ENCODE measurements at places on chromosomes 2 and 18.

DNA sequence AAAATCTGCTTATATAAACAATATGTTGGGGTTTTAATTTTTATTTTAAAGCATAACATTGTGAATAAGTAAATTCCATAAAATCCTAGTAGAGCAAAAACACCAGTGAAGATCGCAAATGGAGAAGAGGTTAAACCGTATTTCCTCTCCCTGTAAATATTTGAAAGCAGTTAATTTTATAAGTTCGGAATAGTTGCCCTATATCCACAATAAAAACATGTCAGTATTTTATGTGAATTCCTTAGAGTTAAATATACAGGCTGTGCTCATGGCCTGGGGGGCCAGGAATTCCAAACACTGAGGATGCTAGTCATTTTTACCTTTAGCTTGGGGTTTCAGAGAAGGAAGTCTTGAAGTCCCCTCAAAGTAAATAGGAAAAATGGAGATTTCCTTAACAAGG, 135.0 kb downstream of the FIGN start:
- DNase-seq = no peak

GRCh38 chr2:64018701-64019082, 536 bp downstream of the VPS54 start:
- no peak for DNase-seq

DNA sequence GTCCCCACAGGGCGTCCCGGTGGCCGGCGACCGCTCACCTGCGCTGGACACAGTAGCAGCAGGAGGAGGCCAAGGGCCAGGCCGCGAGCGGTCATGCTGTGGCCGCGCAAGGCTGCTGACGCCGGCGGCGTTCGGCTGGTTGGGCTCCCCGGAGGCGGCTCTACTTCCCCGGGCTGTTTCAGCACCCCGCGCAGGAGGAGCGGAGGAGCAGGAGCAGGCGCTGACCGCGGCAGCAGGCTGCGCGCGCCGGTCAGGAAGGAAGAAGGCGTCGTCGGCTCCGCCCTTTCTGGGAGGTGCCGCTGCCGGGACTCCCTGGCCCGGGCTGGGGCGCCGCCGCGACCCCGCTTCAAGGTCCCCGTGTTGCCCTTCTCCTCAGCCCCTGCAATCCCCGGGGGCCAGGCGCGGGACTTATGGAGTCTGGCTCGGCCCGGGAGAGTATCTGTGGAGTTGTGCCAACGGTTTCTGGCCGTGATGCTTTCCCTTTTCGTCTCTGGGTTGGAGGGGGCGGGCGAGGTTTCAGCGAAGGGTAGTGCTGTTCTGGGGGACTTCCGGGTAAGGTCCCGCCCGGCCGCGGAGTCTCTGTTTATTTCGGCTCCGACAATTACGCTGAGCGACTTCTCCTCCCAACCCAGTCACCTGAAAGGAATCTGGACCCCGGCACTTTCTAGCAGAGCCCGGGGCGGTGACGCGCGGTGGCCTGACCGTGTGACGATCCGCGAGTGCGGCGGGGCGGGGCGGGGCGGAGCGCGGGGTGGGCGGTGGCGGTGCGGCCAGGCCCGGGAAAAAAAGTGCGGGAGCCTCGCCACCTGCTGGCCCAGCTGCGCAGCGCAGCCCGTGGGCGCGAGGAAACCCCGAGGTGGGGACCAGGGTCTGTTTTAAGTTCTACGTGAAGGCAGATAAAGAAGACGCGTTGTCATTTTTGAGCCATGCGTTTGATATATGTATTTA, at the start of gene NPC1:
NPC1 (minus strand) TSS at position 258 of the 948 bp plus-strand sequence; CDS start at position 95, 163 bp downstream.
- DNase-seq = peak; percentile 80

GRCh38 chr2:163675388-163675787, 60.4 kb downstream of the FIGN start:
- DNase-seq = no peak

DNA sequence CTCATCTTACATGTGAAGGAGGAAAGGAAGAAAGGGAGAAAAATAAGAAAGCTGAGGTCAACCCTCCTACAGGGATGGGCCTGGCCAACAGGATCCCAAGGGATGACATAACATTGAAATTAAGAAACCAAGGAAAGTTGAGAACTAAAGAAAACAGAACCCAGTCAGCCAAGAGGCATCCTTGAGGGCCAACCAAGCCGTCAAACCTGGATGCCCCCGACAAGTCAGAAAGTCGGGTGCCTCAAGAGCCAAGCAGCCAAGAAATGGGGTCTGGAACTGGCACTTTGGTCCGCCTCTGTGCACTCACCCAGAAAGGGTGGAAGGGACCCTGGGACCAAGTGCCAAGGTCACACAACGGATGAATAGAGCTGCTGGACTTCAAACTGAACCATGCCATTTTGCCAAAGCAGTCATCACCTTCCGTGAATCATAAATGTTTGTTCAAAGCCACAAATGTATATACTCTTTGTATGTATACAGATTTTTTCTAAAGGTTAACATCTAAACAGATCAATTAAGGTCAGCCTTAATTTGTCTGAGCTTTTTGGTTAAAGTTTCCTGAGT, 27.0 kb upstream of the PTPN4 start:
- no peak for DNase-seq

GRCh38 chr18:36366994-36367839, 69.7 kb downstream of the FHOD3 start:
- no peak for DNase-seq

DNA sequence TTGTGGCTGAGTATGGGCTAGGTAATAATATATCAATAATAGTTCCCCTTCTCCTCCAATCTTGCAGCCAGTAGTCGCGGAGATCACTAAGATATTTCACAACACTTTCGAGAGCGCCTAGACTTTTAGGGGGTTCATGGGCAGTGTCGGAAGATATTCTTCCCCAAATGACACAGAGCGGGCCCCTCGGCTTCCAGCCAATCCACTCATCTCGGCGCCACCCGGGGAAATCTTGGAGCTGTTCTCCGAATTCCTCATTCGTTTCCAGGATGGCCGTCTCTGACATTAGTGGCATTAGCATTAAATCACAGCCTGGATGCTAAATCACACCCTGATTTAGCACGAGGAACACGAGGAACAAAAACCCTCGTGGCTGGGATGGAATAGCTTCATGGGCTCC, 437.7 kb downstream of the ZNF516 start:
- no peak for DNase-seq

DNA sequence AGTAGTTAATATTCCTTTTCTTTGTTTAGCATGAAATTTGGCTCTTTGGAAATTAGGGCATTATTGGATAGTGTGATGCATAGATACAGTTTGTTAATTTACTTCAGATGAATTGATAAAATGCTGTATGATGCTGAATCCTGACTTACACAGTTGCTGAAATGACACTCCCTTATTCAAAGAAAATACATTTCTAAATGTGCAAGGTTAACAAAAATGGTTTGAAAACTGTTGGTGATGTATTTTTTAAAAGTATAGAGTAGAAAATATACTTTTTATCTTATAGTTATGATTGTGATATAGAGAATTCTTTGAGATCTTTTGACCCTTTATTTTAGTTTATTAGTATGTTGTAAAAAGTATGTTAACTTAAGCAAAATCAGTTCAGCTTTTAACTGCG, 27.8 kb downstream of the VAPA start:
- DNase-seq = no peak

DNA sequence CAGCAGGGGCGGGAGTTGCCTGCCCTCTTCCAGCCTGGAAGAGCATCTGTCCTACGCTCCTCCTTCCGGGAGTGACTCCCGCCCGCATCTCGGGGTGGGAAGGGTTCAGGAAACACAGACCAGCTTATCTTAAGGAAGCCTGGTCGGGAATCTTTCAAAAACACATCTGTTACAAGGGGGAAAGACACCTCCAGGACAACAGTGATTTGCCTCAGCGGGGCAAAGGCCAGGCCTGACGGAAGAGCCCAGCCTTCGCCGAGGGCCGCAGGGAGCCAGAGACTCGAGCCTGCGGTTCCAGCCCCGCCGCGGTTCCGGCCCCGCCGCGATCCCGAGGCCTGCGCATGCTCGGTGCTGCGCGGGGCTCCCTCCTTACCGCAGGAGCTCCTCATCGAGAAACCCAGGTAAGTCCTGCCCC, 38.1 kb upstream of the TGIF1 start:
- DNase-seq = no peak

- DNase-seq = no peak
Measured at GRCh38 chr18:58175122-58175785, 131.2 kb downstream of the NEDD4L start.

DNA sequence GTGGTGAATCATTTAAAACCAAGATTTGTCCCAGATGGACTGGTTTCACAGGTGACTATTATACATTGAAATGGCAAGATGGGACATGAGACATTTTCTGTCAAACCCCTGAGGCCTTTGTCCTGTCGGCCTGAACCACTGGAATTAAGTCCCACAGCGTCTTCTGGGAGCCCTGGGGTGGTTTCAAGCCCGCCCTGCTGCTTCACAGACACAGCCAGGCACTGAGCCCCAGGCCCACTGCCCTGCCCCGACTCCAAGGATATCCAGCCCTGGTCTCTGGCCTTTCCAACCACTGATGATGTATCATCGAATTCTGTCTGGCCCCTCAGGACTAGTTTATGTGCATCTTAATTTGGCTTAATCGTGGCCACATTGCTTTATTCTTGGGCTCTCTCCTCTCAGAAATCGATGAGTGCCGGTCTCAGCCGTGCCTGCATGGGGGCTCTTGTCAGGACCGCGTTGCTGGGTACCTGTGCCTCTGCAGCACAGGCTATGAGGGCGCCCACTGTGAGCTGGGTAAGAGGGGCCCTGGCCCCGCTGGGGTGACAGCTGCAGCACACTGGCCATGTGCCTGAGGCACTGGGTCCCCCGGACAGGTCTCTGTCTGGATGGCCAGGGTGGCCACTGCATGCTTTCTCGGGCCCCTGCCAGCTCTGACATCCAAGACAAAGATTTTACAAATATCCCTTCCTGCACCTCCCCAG, 39.5 kb downstream of the MTERF4 start:
- DNase-seq = no peak

DNA sequence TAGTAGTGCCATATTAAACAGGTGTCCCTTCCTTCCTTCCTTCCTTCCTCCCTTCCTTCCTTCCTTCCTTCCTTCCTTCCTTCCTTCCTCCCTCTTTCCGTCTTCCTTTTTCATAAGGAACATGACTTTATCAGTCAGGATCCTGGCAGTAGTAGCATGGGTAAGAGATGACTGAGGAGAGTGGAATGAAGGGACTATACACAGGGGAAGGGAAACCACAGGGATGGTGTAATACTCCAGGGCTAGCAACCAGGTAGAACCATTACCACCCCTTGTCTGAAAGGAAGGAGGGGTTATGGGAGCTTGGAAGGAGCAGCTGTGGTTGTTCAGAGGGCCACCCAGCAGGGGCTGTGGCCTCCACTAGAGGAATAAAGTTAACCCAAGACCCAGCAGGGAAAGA, 23.2 kb upstream of the KDM3A start:
- DNase-seq = no peak

DNA sequence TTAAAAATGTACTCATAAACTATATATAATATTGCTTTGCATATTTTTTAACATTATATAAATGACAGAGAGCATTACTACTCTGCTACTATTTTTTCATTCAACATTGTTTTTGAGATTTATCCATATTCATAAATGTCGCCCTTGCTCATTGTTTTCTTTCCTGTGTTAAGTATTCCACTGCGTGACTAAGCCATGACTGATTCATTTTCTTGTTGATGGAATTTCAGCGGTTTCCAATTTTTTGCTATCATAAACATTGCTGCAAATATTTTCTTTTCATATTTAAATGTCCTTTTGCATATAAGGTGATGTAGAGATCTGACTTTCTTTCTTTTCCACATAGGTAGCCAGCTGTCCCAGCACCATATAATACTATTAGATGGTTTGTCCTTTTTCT, 57.6 kb downstream of the SFXN5 start:
- DNase-seq = no peak

- DNase-seq = no peak
Measured at GRCh38 chr2:55107436-55107835, 57.2 kb upstream of the RTN4 start.

- no peak for DNase-seq
Measured at GRCh38 chr2:1571477-1572417, 158.5 kb downstream of the TPO start.

DNA sequence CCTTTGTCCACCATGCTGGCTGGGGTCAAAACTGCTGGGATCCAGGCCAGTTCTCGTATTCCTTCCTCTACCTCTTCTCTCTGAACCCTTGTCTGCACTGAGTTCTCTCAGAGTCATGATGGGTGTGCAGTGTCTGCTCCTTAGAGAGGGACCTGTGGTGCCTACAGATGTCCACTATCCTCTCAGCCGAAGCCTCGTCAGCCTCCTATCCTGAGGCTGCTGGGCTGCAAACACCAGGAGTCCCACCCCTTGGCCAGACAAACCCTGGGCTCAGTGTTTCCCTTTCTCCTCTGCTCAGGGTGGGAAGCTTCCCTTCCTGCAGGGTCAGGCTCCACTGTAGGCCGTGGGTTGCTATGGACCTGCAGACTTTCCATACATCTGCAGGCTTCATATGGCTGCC, 2.3 kb downstream of the INPP5D start:
- no peak for DNase-seq

DNA sequence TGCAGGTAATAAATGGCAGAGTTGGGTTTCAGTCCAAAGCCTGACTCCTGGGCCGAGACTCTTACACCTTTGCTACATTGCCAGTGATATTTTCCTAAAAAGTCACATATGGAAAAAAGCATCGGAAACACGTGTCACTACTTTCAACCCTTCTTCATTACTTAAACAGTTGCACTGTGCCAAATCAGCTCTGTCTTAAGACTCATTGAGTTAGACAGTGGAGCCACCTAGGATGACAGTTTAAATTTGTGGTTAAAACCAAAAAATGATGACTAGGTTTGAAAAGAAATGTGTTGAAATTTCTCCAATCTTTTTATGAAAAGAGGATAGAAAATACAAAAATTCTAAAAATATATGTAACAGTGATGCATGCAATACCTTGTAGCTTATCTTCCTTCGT, 97.5 kb downstream of the TMEM247 start:
- DNase-seq = no peak

- no peak for DNase-seq
Measured at GRCh38 chr2:109254174-109254904, 125.3 kb downstream of the SH3RF3 start.

GRCh38 chr2:240453461-240454105, 18.1 kb downstream of the GPC1 start:
- no peak for DNase-seq

DNA sequence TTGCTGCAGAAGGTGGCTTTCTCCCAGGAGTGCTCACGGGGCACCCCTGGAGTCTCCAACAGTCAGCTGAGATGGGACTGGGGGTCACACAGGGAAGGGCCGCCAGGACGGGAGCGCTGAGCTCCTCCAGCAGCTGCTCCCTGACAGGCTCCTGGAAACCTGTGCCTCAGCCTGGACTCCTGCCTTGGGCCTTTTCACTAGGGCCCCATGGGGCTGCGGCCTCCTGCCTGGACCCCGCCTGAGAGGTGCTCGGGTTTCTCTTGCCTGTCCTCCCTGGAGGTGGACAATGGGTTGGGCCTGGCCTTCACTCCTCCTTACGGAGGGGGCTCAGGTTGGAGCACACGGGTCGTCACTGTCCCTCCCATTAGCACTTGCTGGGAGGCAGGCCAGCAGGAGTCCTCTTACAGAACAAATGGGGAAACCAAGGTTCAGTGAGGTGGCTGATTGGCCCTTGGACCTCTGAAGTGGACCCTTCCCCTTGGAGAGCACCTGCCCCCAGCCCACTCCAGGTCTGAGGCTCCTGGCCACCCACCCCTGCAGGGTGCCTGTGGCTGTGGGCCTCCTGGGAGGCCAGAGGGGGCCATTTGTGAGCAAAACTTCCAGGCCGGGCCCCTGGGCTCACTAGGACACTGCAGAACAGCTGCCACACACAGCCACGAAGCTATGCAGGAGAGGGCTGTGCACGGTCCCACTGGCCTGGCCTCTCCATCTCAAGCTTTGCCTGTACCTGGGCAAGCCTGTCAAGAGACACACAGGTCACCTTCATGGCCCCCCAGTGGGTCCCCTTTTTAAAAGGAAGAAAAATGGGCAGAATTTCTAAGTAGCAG, 57.1 kb upstream of the ODC1 start:
- no peak for DNase-seq

GRCh38 chr18:36095936-36096519, 28.7 kb upstream of the RPRD1A start:
- DNase-seq = peak; percentile 73

Data from Jurkat, Clone E6-1 (cell line).